ENCODE measurements at places on chromosomes 7 and 10. TPM values are rescaled to one million over a fixed set of nuclear protein-coding genes. Genes with fewer than 3 reads are reported as not detected.

DNA sequence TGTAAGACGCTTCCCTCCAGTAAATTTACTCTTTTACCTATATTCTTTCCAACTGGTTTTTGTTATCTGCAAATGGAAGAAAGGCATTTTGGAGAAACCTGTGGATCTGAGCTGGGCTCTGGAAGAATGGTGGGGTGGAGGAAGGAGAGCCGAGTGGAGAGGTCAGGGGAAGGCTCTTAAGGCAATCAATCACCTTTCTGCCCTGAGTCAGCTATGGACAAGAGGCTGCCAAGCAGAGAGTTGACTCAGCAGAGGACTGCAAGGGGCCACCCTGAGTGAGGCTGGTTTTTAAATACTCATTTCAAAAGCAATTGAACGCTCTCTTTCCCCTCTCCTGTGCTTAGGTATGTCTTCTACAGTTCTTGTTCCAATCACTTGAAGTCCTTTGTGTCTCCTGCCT is 81.8 kb downstream of the SPAG6 start:
- H3K4me3 ChIP-seq = no peak overlapping the region
- no peak overlapping the region for H3K27ac ChIP-seq
- peak; percentile 18 for DNase-seq
- no peaks in the 10 kb centered on the region for H3K36me3 ChIP-seq
- H3K27me3 ChIP-seq = peaks cover 15% of the 10 kb centered on the region
- H3K4me1 ChIP-seq = peaks cover 8% of the 10 kb centered on the region

DNA sequence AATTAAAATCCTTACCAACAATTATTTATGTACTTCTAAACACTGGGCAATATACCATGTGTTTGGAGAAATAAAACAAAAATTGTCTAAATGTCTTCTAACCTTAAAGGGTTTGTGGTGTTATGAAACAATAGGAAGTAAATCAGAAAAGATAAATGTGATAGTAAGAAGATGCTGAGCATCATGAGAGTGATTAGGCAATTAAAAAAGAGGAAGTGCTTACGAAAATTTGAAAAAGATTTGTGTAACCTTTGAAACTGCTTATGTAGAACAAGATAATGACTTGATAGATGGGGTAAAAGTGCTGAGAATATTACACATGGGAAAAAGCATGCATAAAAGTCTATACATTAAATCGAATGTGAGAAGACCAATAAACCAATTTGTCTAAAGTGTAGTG is 573.4 kb upstream of the CNTNAP2 start:
- H3K27me3 ChIP-seq = no peaks in the 10 kb centered on the region
- H3K4me3 ChIP-seq = no peak overlapping the region
- no peak for DNase-seq
- H3K36me3 ChIP-seq = no peaks in the 10 kb centered on the region

GRCh38 chr7:23593706-23594105 is 3.5 kb upstream of the CCDC126 start:
- peaks cover 3% of the 10 kb centered on the region for H3K36me3 ChIP-seq
- peaks cover 44% of the 10 kb centered on the region for H3K4me1 ChIP-seq
- H3K4me3 ChIP-seq = no peak overlapping the region

- H3K4me3 ChIP-seq = no peak overlapping the region
- peaks cover 18% of the 10 kb centered on the region for H3K4me1 ChIP-seq
- H3K36me3 ChIP-seq = no peaks in the 10 kb centered on the region
- no peak overlapping the region for H3K27ac ChIP-seq
- no peak for DNase-seq
These were observed 65.9 kb downstream of the BBS9 start for GRCh38 chr7:33195264-33195663.

- no peaks in the 10 kb centered on the region for H3K4me1 ChIP-seq
- no peaks in the 10 kb centered on the region for H3K36me3 ChIP-seq
- H3K27me3 ChIP-seq = peaks cover 2% of the 10 kb centered on the region
These were observed 234.7 kb downstream of the SKAP2 start for GRCh38 chr7:26629696-26630095.

The IFIT1B gene
- not detected for total RNA-seq

The ABCB4 gene
- not detected for total RNA-seq

The HNRNPA2B1 gene
- 893 TPM for total RNA-seq

DNA sequence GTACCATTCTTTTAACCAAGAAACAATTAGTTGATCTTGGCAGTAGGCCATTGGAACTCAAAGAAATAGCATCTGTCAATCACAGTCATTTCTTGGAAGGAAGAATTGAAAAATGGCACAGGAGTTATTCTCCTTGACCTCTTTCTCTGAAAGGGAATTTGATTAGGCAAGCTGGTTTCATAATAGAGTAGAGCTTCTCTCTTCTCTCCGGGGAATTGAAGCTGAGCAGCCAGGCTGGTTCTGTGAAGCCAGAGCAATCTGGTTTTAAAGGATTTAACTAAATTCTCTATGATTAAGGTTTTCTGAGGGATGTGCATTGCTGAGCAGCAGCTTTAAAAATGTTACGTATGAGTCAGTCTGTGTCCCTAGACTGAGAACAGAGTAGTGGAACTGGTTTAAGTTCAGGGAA is 70.2 kb downstream of the AHCYL2 start:
- no peak overlapping the region for H3K4me3 ChIP-seq

DNA sequence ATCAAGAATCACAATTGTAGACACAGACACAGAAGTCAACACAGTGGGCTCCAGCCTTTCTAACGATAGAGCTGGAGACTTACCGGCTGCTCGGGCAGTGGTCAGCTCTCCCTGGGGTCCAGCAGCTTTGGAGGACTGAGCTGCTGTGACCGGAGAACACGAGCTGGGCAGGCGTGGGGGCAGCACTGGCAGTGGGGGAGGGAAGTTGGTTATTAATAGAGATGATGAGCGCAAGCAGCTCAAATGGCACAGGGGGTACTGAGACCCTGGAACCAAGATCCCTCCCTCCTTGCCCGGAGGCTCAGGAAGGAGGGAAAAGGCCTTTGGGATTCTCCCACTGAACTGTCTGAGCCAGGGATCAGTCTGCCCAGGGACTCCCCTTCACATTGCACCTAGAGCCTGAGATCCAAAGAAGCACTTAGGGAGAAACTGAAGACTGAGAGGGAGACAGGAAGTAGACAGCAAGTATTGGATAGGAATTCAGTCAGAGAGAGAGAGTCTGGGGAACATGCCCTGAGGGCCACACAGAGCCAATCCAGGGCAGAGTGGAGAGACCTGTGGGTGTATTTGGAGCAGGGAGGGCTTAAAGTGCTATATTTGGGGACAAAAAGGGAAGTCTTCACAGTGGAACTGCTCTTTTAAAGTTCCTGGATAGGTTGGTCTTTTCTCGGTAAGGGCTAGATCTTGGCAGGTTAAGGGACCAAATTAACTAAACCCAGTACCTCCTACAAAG is at the start of gene MYOZ1:
Gene MYOZ1 (minus strand): TSS at position 147 of the 733 bp plus-strand sequence. CDS start 1,457 bp downstream, outside the sequence.
- H3K36me3 ChIP-seq = no peaks in the 10 kb centered on the region
- no peaks in the 10 kb centered on the region for H3K27me3 ChIP-seq
- H3K27ac ChIP-seq = no peak within 1 kb of the TSS

- H3K27ac ChIP-seq = no peak overlapping the region
- H3K36me3 ChIP-seq = peaks cover 12% of the 10 kb centered on the region
- H3K4me1 ChIP-seq = no peaks in the 10 kb centered on the region
- no peaks in the 10 kb centered on the region for H3K27me3 ChIP-seq
These were observed 13.5 kb downstream of the GCC1 start for GRCh38 chr7:127571741-127572505.

GRCh38 chr10:52908478-52908877 is 135.9 kb upstream of the MBL2 start:
- DNase-seq = no peak
- no peak overlapping the region for H3K4me3 ChIP-seq
- H3K27ac ChIP-seq = no peak overlapping the region
- H3K4me1 ChIP-seq = no peaks in the 10 kb centered on the region

DNA sequence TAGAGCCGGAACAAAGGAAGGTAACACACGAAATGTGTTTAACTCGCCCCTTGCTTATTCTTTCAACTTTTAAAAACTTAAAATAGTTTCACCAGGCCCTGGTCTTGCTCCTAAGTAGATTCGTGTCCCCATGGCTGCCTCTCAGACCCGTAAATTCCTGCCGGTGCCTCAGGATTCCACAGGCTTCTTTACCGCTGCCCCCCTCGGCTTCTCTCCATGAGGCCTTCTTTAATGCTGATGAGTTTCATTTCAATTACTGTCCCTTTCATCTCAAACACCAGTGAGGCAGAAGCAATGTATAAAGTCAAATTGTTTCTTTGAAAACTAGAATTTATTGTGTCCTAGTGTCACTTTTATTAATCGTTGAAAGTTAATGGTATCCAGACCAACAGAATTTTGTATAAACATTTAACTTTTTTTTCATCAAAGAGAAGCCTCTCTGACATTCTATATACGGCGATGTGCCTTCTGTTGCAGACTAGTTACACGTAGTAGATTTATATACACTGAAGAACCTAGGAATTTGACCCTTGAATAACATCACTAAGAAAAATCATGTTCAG is 225.2 kb downstream of the C7orf25 start:
- no peak overlapping the region for H3K27ac ChIP-seq
- no peaks in the 10 kb centered on the region for H3K4me1 ChIP-seq
- H3K4me3 ChIP-seq = no peak overlapping the region
- DNase-seq = no peak

The METTL27 gene
- total RNA-seq = not detected

DNA sequence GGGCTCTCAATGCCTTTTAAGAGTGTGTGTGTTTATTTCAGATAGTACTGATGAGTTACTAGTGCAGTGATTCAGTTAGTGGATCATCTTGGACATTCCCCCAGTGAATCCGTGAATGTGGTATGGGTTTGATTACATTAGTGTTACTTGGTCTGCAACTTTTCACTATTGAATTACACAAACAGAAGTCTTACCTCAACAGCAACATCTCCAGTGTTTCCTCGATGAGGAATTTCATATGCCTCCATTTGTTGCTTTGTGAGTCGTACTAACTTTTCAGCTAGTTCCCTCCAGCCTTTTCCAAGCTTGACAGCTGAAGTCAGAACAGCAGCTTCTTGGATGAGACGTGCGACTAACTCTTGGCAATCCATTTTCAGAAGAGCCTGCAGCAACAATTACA is 63.2 kb downstream of the MACC1 start:
- no peak overlapping the region for H3K4me3 ChIP-seq
- no peaks in the 10 kb centered on the region for H3K4me1 ChIP-seq
- no peaks in the 10 kb centered on the region for H3K36me3 ChIP-seq
- no peak for DNase-seq
- H3K27ac ChIP-seq = no peak overlapping the region

DNA sequence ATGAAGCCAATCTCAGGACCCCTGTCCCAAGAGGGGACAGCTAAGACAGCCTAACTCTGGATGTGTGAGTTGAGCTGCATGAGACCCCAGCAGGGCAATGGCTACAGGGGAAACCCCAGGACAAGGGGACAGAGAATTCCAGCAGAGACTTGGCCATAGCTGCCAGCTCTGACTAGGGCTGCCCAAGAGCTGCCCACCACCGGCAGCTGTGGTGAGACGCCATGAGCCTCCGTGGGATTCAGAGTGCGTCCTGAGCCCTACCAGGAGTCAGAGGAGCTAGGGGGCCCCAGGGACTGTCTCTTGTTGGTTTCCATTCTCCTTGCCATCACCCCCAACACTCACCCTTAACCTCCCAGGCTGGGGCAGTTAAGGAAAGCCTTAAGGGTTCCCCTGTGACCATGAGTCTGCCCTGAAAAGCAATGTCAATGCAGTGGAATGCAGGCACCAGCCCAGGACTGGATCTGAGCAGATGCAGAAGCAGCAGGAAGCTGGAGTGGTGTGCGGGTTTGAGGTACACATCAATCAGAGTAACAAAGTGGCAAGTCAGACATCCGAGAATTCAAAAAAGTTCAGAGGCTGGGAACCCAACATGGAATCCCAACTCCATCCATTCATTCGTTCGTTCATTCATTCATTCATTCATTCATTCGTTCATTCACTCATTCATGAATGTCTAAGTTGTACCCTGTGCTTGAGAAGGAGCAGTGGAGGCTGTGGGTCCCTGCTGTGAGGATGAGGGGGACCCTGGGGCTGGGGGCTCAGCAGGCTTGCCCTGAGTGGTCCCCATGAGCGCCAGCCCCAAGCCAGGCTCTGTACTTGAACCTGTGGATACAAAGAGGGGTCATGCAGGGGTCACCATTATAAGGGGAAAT is 52.9 kb downstream of the C10orf120 start:
- no peak for DNase-seq
- H3K27ac ChIP-seq = no peak overlapping the region
- no peaks in the 10 kb centered on the region for H3K4me1 ChIP-seq

DNA sequence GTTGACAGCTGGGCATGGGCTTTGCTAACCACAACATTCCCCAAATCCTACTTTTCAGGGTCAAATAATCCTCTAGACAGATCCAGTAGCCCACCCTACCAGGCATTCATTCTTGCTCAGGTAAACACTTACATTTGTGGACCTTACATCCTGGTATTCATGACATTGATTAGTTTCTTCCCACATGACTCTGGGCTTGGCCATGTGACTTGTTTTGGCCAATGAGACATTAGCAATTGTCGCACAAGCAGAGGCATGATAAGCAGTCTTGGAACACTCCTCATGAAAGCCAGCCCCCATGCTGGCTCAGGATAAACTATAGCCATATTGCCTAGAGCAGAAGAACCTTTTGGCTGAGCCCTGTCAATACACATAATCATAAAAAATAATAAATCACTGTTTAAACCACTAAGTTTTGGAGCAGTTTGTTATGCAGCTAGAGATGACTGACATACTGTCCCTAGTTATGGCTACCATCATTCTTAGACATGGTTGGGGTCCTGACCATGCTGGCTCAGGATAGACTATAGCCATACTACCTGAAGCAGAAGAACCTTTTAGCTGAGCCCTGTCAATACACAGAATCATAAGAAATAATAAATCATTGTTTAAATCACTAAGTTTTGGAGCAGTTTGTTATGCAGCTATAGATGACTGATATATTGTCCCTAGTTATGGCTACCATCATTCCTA is 6.3 kb upstream of the COL13A1 start:
- peaks cover 30% of the 10 kb centered on the region for H3K27me3 ChIP-seq
- peaks cover 4% of the 10 kb centered on the region for H3K4me1 ChIP-seq
- H3K4me3 ChIP-seq = no peak overlapping the region
- DNase-seq = no peak

GRCh38 chr7:96676919-96677318 is 32.7 kb downstream of the SEM1 start:
- H3K4me1 ChIP-seq = peaks cover 4% of the 10 kb centered on the region
- DNase-seq = no peak
- peaks cover 11% of the 10 kb centered on the region for H3K36me3 ChIP-seq
- no peak overlapping the region for H3K4me3 ChIP-seq
- no peak overlapping the region for H3K27ac ChIP-seq

DNA sequence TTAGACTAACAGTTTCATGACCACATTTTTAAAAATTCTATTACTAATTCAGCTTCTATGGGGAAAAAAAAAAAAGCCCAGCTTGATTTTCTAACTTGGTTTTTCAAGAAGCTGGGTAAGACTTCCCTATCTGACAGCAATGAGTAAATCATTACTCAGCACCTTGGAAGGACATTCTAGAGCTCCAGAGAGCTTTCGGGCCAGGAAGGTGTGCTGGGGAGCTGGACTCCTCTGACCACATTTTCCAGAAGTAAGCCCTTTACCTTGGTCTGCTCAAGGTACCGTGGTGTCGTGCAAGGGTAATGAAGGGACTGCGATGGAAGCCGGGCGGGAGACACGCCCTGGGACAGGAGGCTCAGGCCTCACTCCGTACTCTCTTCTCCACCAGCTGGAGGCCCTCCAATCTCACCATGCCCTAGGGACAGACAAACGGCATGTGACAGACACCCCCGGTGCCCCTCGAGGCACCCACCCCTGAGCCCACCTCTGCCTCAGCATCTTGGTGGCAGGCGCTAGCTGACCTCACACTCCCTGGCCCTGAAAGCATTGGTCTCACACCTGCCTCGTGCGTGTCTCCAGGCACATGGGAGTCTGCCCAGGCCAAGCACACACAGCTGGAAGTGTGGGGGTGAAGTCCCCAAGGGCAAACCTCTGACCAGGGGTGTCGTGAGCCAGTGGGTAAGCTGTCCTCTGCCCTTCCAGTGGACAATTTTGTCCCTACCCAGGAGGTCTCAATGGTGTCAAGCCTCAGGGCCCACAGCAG is 152.1 kb downstream of the OAT start:
- no peak overlapping the region for H3K4me3 ChIP-seq
- no peak overlapping the region for H3K27ac ChIP-seq
- no peaks in the 10 kb centered on the region for H3K36me3 ChIP-seq
- no peaks in the 10 kb centered on the region for H3K4me1 ChIP-seq
